Articular chondrocyte of knee joint (primary cell): ENCODE measurements at places on chromosomes 12 and 14. TPM values are rescaled to one million over a fixed set of nuclear protein-coding genes. Genes with fewer than 3 reads are reported as not detected.

The CD163L1 gene
- 0.52 and 0.54 TPM in 2 replicates for total RNA-seq

The KRT1 gene
- total RNA-seq, result not detected in 2 replicates

The MRPS35 gene
- 68.3 and 73.2 TPM in 2 replicates for total RNA-seq

The ART4 gene
- 0.11 TPM in 1 of 2 replicates, not detected in the other for total RNA-seq

The SYT1 gene
- total RNA-seq, result 1.5 TPM in 1 of 2 replicates, not detected in the other

The STAC3 gene
- total RNA-seq, result 0.54 and 0.65 TPM in 2 replicates

The MAP3K9 gene
- total RNA-seq, result 0.32 and 0.39 TPM in 2 replicates

The DPPA3 gene
- total RNA-seq, result not detected in 2 replicates

The KRT77 gene
- total RNA-seq, result not detected in 2 replicates

The EPS8 gene
- 193 and 212 TPM in 2 replicates for total RNA-seq

The GLS2 gene
- total RNA-seq, result not detected in 2 replicates

The KCNJ8 gene
- 0.22 and 0.26 TPM in 2 replicates for total RNA-seq

The KRT80 gene
- total RNA-seq, result 0.52 and 0.97 TPM in 2 replicates

The SERPINA10 gene
- not detected in 2 replicates for total RNA-seq

The RNU4-1 gene
- total RNA-seq, result under 0.01 TPM in 2 replicates

The MYO1A gene
- 0.32 TPM in 1 of 2 replicates, not detected in the other for total RNA-seq

The GALNT16 gene
- 7.0 and 16.6 TPM in 2 replicates for total RNA-seq

The TRIM9 gene
- 2.7 and 3.7 TPM in 2 replicates for total RNA-seq

The SYCP3 gene
- 0.11 and 0.52 TPM in 2 replicates for total RNA-seq

The SOAT2 gene
- total RNA-seq, result under 0.01 and 0.11 TPM in 2 replicates

The ITGA7 gene
- total RNA-seq, result 17.9 and 31.8 TPM in 2 replicates

The LRRC10 gene
- total RNA-seq, result not detected in 2 replicates

The CD27 gene
- total RNA-seq, result 0.22 TPM in 1 of 2 replicates, not detected in the other

The RTN1 gene
- 0.39 and 0.54 TPM in 2 replicates for total RNA-seq

The NANOG gene
- total RNA-seq, result under 0.01 and 0.32 TPM in 2 replicates

The DEGS2 gene
- under 0.01 and 0.13 TPM in 2 replicates for total RNA-seq

The MYL6 gene
- total RNA-seq, result 1,601 and 1,692 TPM in 2 replicates

The EIF2S3B gene
- 1.7 and 4.0 TPM in 2 replicates for total RNA-seq

The C14orf132 gene
- total RNA-seq, result 26.3 and 34.4 TPM in 2 replicates

The GPR84 gene
- total RNA-seq, result under 0.01 and 0.13 TPM in 2 replicates

The GPRC5D gene
- not detected in 2 replicates for total RNA-seq

The YAF2 gene
- total RNA-seq, result 22.7 and 22.9 TPM in 2 replicates

The ATXN7L3B gene
- 23.6 and 23.8 TPM in 2 replicates for total RNA-seq

The LRRK2 gene
- 5.4 and 6.8 TPM in 2 replicates for total RNA-seq

The GNPNAT1 gene
- 45.6 and 53.9 TPM in 2 replicates for total RNA-seq

The CLEC4D gene
- total RNA-seq, result not detected in 2 replicates

The ANO4 gene
- 0.32 TPM in 1 of 2 replicates, not detected in the other for total RNA-seq

The RHNO1 gene
- 27.7 and 31.1 TPM in 2 replicates for total RNA-seq

The MGP gene
- 63.6 and 73.9 TPM in 2 replicates for total RNA-seq

The EFS gene
- total RNA-seq, result 15.5 and 18.4 TPM in 2 replicates

The ACSS3 gene
- 12.6 and 14.2 TPM in 2 replicates for total RNA-seq

The NEK9 gene
- 55.9 and 65.6 TPM in 2 replicates for total RNA-seq

The ZBTB25 gene
- 12.0 and 13.3 TPM in 2 replicates for total RNA-seq

The FAM90A1 gene
- 0.13 and 0.43 TPM in 2 replicates for total RNA-seq

The TAS2R43 gene
- 1.8 TPM in 1 of 2 replicates, not detected in the other for total RNA-seq

The KRT6B gene
- not detected in 2 replicates for total RNA-seq
